ENCODE measurements at places on chromosomes 2 and 18. TPM values are rescaled to one million over a fixed set of nuclear protein-coding genes. Genes with fewer than 3 reads are reported as not detected.

- peak; percentile 13 for DNase-seq
Measured at GRCh38 chr2:205161156-205161839, 521.0 kb upstream of the NRP2 start.

GRCh38 chr2:39429746-39430145, 7.3 kb downstream of the MAP4K3 start:
- DNase-seq, result no peak

GRCh38 chr2:26562811-26563645, 78.1 kb downstream of the CIB4 start:
- no peak for DNase-seq

DNA sequence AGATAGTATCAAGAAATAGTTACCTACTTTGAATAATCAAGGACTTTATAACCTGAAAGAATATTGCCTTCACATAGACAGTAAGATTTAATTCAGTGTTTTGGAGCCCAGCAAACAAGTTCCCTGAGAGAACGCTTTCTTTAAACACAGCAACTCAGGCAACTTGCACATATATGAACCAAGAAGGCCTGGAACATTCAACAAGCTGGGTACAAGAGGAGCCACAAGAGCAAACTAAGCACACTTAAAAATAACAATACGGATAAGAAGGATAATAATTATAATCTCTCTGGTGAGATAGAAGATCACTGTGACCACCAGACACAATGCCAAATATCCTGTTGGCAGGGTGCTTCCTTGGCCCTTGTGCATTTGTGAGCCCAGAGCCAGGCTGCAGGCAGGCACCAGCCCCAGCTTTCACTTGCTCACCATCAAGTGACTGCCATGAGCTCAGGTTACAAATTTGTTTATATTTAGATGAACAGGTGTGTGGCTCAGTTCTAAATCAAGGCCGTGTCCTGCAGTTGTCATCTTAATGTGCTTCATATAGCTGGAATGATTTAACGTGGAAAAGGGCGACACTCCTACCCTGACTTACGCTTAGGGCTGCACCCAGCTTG, 446.6 kb downstream of the IRS1 start:
- DNase-seq, result no peak

DNA sequence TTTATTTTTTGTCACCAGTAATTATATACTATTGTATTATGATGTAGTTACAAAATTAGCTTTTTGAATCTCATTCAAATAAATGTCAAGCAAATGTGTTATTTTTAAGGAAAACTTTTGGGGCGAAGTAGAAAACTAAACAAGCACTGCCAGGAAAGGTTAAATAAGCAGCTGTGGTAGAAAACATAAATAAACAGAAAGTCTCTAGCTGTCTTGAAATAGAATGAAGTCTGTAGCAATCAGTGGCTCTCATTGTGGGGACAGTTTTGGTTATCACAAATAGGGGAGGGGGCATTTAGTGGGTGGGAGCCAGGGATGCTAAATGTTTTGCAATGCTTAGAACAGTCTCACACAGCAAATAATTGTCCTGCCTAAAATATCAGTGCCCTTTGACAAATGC, 3.4 kb downstream of the INSIG2 start:
- DNase-seq, result no peak

DNA sequence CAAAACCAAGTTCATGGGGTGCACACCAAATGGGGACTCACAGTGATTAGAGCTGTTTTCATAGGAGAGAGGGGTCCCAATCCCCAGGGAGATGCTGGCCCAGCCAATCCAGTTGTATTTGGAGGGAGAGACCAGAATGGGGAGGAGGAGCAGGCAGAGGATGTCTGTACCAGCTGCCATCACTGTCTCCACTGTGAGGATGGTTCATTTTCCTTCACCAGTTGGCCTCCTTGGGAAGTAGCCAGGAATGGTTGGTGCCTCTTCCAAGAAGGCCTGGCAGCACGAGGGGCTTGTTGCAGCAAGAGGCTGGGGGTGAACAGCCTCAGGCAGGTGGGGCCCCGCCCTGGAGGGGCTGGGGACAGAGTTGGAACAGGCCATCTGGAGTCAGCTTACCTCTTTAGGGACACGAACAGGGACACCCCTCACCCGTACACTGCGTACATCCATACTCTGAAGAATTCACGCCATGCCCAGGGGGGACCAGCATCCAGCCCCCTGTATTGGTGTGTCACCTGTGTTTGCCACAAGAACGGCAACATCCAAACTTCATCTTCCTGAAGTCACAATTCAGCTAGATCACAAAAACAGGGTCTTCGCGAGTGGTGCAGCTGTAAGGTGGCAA, 161.7 kb upstream of the ZNF236 start:
- no peak for DNase-seq

- DNase-seq, result no peak
Measured at GRCh38 chr18:74082742-74083556, 64.7 kb downstream of the FBXO15 start.

DNA sequence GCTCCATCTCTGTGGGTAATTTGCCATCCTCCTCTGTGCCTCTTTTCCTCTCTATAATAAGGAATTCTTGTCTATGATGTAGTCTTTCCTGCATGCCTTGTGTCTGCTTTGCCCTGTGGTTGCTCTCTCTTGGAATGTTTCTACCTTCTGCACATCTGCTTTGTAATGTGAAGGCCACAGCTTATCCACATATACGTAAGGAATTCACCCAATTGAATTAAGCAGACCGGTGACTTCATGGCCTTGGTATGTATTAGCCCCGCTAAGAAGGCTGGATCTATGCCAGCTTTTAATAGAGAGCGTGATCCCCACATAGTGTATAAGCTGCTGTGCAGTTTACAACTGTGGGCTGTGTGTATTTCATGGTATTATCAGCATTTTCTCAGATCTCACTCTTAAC, 274.7 kb downstream of the RNF144A start:
- DNase-seq, result peak; percentile 1

DNA sequence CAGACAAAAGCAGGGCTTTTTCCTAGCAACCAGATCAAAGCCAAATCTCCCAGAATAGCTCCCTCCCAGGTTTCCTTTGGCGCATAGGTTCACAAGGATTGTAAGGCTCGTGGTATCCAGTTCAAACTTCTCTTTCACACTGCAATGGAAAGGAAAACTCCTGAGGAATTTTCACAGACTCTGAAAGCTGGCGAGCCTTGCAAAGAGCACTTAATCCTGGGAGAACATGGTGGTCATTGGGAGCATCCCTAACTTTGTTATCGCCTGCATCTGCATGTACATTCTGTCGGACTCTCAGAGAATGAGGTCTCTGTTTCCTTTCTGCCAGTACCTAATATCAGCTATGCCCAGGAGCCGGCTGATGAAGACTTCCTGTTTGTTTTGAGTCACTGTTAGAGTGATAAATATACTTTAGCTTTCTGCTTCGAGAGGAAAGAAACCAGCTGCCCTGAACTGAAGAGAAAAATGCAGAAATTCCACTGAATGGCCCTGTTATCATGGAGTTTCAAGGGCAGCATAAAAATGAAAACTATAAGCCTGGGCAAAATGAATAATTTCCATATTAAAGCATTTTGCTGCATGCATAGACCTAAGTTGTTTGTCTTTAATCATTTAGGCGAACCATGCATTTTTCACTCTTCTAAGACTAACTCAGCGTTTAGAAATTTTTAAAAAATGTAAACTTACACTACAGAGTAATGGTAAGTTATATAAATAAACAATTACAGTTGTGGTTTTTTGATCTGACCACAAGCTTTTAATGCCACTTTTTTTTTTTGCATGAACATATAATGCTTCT, 76.4 kb upstream of the ZEB2 start:
- peak; percentile 42 for DNase-seq

DNA sequence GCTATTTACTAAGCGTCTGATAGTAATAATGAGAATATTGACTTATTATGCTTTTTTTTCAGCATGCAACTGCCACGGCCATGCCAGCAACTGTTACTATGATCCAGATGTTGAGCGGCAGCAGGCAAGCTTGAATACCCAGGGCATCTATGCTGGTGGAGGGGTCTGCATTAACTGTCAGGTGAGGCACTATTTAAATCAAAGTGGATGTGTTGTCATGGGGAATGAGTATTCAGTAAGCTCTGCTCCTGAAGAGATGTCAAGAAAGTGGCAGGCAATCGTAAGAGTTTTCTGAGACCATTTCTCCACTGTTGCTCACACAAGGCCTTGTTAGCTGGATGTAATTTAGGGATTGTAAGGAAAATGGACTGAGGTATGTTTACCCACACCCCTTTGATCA, 74.1 kb downstream of the LAMA3 start:
- DNase-seq, result no peak

GRCh38 chr2:73202156-73203054, at the start of gene NOTO:
NOTO (plus strand) TSS chr2:73202574; CDS start chr2:73202667, 93 bp downstream.
- DNase-seq, result no peak

DNA sequence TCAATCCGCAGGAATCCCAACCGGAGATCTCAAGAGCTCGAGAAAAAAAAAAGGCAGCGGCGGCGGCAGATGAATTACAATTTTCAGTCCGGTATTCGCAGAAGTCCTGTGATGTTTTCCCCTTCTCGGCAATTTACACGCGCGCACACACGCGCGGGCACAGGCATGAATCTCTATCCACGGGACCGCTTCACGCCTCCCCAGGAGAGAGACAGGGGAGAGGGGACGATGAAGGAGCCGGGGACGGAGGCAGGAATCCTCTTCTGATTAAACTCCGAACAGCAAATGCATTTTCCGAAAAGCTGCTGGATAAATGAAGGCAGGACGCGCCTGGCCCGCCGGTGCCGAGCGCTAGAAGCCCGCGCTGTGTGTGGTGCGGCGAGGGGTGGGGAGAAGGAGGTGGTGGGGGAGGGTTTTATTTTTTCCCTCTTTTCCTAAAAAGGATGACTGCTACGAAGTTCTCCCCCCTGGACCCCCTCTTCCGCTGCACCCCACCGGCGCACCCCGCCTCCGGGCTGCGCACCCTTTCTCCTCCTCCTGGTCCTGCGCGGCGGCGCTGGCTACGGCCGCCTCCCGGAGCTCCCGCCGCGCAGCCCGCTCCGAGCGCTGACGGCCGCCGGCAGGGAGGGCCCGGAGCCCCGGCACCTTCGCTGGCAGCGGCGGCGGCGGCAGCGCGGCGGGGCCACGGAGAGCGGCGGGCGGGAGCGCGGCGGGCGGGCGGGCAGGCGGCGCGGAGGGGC, at the start of gene BCL2:
Gene BCL2 (minus strand): TSS at position 387 of the 740 bp plus-strand sequence.
- no peak for DNase-seq

GRCh38 chr2:62817348-62817747, 111.8 kb downstream of the EHBP1 start:
- DNase-seq, result no peak

DNA sequence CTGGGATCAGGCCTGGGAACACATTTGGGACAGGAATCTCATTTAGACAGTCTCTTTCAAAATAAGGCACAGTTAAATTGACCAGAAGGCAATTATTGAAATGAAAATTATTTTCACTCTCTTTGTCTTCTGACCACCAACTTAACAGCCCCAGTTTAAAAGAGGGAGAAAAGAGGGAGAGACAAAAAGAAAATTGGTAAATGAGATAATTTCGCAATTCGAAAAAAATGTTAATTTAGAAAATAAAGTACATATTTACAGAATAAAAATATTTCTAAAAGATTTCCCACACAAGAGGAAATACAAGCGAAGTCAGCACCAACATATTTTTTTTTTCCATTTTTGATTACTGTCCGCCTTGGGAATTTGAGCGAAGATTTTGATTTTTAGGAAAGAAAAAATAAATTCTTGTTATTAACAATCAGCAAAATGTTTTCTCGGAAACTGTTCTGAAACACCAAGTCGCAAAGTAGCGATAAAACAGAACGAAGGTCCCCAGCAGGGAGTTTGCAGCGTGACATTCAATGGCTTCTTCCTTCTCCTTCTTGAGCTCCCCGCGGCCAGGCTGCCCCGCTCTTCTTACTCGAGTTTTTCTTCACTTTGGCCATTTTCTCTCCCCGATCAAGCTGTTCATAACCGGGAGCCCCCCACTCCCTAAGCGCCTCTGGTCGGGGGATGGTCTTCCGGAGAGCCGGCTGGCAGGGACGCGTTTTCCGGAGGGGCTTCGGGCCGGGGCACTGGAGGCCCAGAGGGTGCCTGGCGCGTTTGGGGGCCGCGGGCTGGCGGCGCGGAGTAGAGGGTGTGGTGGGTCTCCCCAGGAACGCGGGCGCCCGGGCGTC, 5.0 kb downstream of the SP9 start:
- no peak for DNase-seq

- DNase-seq, result no peak
Measured at GRCh38 chr2:190655113-190655512, 6.2 kb downstream of the NAB1 start.

DNA sequence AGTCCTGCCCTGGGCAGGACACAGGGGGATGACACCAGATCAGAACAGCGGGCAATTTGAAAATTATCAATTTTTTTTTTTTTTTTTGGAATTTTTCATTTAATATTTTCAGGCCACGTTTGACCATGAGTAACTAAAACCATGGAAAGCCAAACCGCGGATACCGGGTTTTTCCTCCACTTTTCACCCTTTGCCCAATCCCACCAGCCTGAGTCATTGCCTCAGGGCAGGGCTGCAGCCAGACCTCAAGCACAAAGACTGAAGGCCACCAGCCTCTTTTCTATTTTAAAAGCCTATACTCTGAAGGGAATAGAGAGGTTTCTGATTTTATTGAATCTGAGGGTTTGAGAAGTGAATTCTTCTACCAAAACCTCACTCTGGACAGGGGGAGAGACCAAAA, 381.1 kb downstream of the IRS1 start:
- no peak for DNase-seq

DNA sequence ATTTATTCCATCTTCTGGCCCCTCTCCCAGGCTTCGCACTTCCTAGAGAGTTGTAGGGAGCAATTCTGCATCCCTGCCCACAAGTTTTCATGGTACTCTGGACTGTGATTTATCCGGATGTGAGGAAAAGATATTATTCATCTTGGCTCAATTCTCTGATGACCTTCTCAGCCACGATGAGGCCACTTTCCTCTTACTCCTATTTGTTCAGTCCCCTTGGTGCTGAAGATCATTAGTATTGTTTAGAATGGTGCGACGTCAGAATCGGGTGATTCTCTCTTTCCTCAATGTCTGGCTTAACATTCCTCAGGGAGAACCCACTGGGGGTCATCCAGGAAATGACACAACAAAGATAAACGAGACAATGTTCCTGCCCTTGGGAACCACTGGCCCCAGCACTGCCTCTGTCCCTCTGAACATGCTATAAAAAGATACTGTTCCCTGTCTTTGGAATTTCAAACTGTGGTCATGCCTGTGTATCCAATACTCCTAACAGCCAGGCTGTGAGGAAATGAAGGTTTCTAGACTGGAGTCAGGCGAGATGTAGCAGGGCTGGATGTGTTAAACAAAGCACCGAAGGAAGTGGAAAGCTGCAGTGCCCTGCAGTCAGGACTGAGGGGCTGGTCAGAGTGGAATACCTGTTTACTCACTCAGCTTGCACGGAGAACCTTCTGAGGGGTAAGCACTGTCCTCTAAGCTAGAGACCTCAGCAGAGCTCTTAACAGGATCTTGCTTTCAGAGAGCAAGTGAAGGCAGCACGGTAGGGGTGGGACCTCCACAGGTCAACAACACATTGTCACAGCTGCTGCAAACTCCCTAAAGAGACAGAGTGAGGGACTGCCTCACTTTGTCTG, 12.9 kb upstream of the GLI2 start:
- peak; percentile 75 for DNase-seq

GRCh38 chr2:132815516-132815915, 145.5 kb upstream of the LYPD1 start:
- peak; percentile 36 for DNase-seq

GRCh38 chr2:119256582-119256921, 32.9 kb downstream of the STEAP3 start:
- DNase-seq, result no peak

SLC9A2 gene
- not detected for total RNA-seq

PAX3 gene
- total RNA-seq, result 13.6 TPM

ERMN gene
- not detected for total RNA-seq

GALR1 gene
- total RNA-seq, result not detected

METTL4 gene
- total RNA-seq, result 9.1 TPM

SNRNP200 gene
- 88.0 TPM for total RNA-seq

CCDC141 gene
- total RNA-seq, result not detected

SERPINB10 gene
- total RNA-seq, result 1.3 TPM

SMYD1 gene
- not detected for total RNA-seq

CHST10 gene
- 8.9 TPM for total RNA-seq
